WERI-Rb-1 (cell line): ENCODE measurements at places on chromosomes 5 and 9.

DNA sequence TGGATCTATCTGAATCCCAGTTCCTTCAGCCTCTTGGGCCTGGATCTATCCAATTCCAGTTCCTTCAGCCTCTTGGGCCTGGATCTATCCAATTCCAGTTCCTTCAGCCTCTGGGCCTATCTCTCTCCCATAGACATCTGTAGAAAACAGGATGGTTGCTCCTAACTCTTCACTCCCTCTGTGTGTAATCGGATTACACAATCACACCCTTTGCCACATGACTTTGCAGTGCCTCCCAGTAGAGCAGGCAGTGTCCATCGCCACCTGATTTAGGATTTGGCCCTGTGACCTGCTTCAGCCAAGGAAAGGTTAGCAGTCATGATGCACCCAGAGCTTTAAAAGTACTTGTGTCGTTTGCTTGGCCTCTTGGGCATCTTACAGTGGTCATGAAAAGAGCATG, 56.7 kb downstream of the LHX2 start:
- DNase-seq, result no peak

DNA sequence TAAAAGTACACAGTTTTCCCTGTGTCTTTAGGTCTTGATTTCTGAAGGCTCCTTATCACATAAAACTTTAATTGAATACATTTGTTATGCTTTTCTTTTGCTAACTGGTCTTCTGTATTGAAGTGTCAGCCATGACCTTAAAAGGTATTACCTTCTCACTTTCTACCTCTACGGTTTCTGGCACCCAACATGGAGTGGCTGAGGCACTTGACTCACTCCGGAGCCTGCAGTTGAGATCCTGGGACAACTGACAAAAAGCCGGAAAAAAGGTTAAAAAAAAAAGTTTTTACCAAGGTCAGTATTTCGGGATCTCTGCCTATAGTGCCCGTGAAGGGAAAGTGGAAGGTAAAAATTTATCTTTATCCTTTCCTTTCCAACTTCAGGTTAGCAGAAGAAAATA, 197.0 kb downstream of the ARRDC3 start:
- DNase-seq, result no peak

DNA sequence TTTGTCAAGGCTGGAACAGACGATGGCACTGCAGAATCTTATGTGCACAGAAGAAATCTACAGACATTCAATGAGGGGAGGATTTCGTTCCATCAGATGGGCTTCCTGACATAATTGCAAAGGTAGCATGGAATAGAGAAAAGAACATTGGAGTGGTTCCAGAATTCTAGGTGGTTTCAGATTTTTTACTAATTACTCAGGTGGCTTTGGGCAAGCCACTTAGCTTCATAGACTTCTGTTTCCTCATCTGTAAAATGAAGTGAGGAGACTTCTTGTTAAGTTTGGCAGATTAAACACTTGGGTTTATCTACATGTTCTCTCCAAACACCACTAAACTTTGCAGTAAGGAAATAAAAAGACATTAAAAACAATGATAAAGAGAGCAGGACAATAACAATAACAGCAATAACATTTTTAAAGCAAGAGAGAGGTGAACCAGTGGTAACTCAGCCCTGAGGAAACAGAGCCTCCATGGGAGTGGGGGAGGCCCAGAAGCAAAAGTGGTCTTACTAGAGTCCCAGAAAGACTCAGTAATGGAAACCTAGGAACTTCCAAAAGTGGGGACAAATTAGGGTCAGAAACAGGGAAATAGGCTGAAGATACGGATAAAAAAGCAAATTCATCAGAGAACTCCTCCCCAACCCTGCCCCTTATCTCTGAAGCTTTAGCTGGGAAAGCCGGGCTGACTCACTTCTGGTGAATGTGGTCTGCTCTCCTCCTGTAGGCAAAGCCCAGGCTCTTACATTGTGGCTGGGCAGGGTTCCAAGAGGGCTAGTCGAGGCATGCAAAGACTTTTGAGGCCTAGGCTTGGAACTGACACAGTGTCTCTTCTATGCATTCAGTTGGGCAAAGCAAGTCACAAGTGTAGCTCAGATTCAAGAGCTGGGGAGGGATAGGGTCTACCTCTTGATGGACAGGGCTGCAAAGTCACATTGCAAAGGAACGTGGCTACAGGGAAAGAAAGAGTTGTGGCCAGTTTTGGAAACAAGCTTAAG, 11.8 kb upstream of the ACTBL2 start:
- DNase-seq, result no peak

- DNase-seq, result no peak
Measured at GRCh38 chr9:131700765-131701435, 39.0 kb downstream of the RAPGEF1 start.

GRCh38 chr5:138853132-138853531, 22.0 kb downstream of the LRRTM2 start:
- DNase-seq, result no peak

DNA sequence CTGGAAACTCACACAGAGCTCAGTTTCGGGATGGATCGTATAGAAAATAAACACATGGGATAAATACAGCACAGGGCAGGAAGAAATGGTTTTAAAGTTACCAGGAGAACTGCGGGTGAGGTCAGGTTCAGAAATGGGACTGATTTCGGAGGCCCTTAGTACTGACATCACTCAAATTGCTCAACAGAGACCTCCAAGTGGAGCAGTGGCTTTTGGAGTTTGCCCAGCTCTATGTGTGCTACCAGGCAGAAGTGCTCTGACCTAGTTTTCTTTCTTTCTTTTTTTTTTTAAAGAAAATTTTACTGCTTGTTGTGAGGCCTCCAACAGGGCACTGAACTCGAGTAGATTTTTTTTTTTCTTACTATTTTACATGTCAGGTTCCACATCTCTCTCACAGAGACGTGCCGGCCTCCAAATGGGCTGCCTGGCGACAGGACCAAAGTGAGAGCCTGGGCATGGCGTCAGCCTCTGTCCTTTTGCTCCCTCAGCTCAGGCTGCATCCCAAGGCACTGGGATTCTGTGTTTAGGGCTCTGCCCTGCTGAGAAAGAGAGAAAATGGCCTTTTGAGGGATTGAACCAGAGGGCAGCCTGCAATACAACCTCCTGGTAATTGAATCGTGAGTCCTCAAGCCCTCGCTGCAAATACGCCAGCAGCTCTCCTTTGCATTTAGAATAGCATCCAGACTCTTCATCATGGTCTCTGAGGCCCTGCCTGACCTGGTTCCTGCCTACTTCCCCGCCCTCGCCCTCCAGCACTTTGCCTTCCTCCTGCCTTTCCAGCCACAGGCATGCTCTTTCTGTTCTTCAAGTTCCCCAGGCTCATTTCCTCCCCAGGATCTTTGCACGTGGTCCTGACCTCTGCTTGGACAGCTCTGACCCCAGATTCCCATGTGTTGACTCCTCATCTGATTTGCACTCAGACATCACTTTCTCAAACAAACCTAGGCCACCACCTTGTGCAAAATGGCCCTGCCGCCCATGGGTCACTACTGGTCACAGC, 173.5 kb downstream of the FGF1 start:
- DNase-seq, result no peak

- no peak for DNase-seq
Measured at GRCh38 chr5:133370036-133370831, 242.1 kb downstream of the FSTL4 start.

GRCh38 chr5:147530530-147531389, 20.9 kb upstream of the DPYSL3 start:
- no peak for DNase-seq

- DNase-seq, result no peak
Measured at GRCh38 chr9:112532427-112532826, 45.8 kb downstream of the KIAA1958 start.

DNA sequence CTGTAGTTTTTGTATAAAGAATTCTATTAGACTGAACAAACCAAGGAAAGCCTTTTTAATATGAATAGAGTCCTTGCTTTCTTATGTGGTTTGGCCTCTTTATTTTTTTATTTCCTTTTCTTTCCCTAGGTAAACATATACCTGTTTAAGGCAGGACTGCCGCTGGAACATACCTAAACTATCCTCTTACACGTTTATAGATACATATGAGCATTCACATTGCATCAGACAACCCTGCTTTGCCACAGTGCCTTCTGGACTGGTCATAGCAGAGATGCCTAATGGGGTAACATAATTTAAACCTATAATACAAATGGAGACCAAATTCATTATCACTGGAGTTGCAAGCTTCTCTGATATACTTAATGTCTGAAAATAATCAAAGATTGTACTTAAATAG, 12.5 kb downstream of the GRAMD2B start:
- DNase-seq, result no peak
